ENCODE measurements at places on chromosomes 1 and 21.
A peak's percentile ranks its signal among the peaks of the same experiment; 100 is the strongest.

- H3K27ac ChIP-seq, result peak overlapping the region; percentile 18
- no peaks in the 10 kb centered on the region for H3K4me1 ChIP-seq
- peak; percentile 46 for DNase-seq
- H3K27me3 ChIP-seq, result peaks cover 2% of the 10 kb centered on the region
- no peaks in the 10 kb centered on the region for H3K36me3 ChIP-seq
- peak overlapping the region; percentile 47 for H3K4me3 ChIP-seq
Measured at GRCh38 chr1:16888860-16889816, 6.6 kb upstream of the RNU1-2 start.

GRCh38 chr1:79255421-79255820 is 248.9 kb upstream of the ADGRL4 start:
- no peak for DNase-seq
- H3K27me3 ChIP-seq, result no peaks in the 10 kb centered on the region
- H3K4me3 ChIP-seq, result no peak overlapping the region
- H3K4me1 ChIP-seq, result no peaks in the 10 kb centered on the region
- H3K27ac ChIP-seq, result no peak overlapping the region
- H3K36me3 ChIP-seq, result no peaks in the 10 kb centered on the region

- no peak overlapping the region for H3K4me3 ChIP-seq
- no peak overlapping the region for H3K27ac ChIP-seq
- no peaks in the 10 kb centered on the region for H3K4me1 ChIP-seq
- H3K27me3 ChIP-seq, result no peaks in the 10 kb centered on the region
- no peaks in the 10 kb centered on the region for H3K36me3 ChIP-seq
Measured at GRCh38 chr1:3051270-3052268, 17.4 kb upstream of the PRDM16 start.

GRCh38 chr1:23650344-23650990 is 41.1 kb upstream of the RPL11 start:
- no peaks in the 10 kb centered on the region for H3K27me3 ChIP-seq
- no peaks in the 10 kb centered on the region for H3K36me3 ChIP-seq
- no peaks in the 10 kb centered on the region for H3K4me1 ChIP-seq
- no peak overlapping the region for H3K27ac ChIP-seq

DNA sequence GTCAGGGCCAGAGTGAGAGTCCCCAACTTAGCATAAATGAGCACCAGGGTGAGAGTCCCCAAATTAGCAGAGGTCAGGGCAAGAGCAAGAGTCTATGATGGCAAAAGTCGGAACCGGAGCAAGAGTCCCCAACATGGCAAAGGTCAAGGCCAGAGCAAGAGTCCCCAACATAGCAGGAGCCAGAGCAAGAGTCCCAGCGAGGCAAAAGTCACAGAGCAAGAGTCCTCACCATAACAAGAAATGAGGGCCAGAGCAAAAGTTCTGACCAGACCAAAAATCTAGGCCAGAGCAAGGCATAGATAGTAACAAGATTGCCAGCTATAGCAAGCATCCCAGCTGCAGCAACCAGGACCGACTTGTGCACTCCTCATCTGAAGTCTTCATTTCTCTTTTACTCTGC is 3.1 kb downstream of the NSUN4 start:
- no peak overlapping the region for H3K27ac ChIP-seq
- H3K27me3 ChIP-seq, result no peaks in the 10 kb centered on the region
- H3K4me1 ChIP-seq, result peaks cover 11% of the 10 kb centered on the region
- DNase-seq, result no peak
- no peak overlapping the region for H3K4me3 ChIP-seq

DNA sequence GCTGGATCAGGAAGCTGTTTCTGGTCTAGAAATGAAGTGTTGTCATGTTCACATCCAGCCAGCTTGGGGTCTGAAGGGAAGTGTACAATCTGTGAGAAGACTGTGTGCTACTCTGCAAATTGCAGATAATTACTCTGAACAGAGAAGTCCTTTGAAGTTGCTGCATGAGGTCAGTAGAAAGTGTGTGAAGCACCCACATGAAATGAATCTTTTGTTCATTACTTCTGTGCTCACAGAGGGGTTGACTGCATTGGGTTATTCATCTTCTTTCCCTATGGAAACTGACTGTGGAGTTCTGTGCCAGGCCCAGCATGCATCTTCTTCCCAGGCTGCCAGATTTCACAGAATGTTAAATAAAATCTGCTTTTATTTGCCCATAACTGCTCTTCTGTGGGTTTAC is 47.1 kb downstream of the CTH start:
- no peak overlapping the region for H3K27ac ChIP-seq
- no peak overlapping the region for H3K4me3 ChIP-seq
- no peaks in the 10 kb centered on the region for H3K36me3 ChIP-seq
- no peak for DNase-seq
- no peaks in the 10 kb centered on the region for H3K4me1 ChIP-seq

DNA sequence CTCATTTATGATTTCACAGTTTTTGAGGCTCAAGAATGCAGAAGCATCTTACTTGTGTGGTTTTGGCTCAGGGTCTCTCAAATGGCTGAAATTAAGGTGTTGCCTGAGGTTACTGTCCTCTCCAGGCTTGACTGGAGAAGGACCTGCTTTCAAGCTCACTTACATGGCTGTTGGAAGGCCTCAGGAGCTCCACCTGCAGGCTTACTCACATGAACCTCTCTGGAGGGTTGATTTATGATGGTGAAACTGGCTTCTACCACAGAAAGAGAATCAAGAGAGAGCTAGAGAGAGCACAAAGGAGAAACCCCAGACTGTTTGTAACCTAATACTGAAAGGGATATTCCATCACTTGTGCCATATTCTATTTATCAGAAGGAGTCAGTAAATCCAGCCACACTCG is 6.2 kb upstream of the KCNK2 start:
- DNase-seq, result no peak
- H3K27me3 ChIP-seq, result peaks cover 14% of the 10 kb centered on the region
- no peak overlapping the region for H3K27ac ChIP-seq

GRCh38 chr1:169568497-169568896 is 17.8 kb downstream of the F5 start:
- H3K4me1 ChIP-seq, result no peaks in the 10 kb centered on the region
- H3K27ac ChIP-seq, result no peak overlapping the region
- DNase-seq, result no peak
- H3K4me3 ChIP-seq, result no peak overlapping the region

- H3K27ac ChIP-seq, result no peak overlapping the region
- H3K4me1 ChIP-seq, result peaks cover 12% of the 10 kb centered on the region
- H3K4me3 ChIP-seq, result no peak overlapping the region
- no peaks in the 10 kb centered on the region for H3K27me3 ChIP-seq
- H3K36me3 ChIP-seq, result peaks cover 7% of the 10 kb centered on the region
Measured at GRCh38 chr1:230122366-230123279, 55.6 kb downstream of the GALNT2 start.

GRCh38 chr1:215376544-215377264 is 190.4 kb upstream of the KCTD3 start:
- H3K36me3 ChIP-seq, result no peaks in the 10 kb centered on the region
- no peak overlapping the region for H3K4me3 ChIP-seq
- no peak overlapping the region for H3K27ac ChIP-seq
- H3K4me1 ChIP-seq, result no peaks in the 10 kb centered on the region
- no peaks in the 10 kb centered on the region for H3K27me3 ChIP-seq

DNA sequence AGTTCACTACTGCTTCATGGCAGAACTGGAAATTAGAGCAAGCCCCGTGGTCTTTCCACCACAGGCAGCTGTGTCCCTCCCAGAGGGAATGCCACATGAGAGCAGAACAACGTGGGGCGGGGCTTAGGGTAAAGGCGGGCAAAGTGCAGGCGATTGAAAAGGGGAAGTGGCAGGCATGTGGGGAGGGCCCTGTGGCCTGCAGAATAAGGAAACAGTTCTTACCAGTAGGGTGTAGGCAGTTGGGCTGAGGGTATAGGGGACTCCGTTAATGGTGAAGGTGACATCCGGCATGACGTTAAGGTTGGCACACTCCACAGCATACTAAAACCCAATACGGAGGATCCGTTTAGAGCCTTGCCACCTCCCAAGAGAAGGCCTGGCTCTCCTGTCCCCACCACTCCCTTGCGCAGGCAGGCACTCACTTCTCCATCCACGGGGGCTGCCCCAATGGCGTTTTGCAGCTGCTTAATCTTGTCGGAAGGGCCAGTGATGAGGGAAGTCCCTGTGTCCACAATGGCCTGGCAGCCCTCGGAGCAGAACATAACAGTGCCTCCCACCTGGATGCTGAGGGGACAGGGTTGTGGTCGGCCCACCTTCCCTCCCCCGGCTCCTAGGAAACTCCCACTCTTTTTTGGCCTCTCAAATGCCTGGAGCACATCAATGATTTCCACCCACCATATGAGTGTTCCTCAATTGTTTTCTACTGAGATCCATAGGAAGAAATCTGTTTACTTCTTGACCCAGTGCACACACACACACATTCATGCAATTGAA is 9.1 kb upstream of the RAB7B start:
- peak; percentile 95 for DNase-seq
- peak overlapping the region; percentile 79 for H3K27ac ChIP-seq
- H3K4me3 ChIP-seq, result no peak overlapping the region
- H3K27me3 ChIP-seq, result no peaks in the 10 kb centered on the region
- H3K36me3 ChIP-seq, result no peaks in the 10 kb centered on the region
- peaks cover 34% of the 10 kb centered on the region for H3K4me1 ChIP-seq

GRCh38 chr1:24300971-24301784 is 18.0 kb upstream of the GRHL3 start:
- H3K27ac ChIP-seq, result no peak overlapping the region
- peaks cover 12% of the 10 kb centered on the region for H3K27me3 ChIP-seq
- DNase-seq, result no peak
- H3K4me1 ChIP-seq, result no peaks in the 10 kb centered on the region

DNA sequence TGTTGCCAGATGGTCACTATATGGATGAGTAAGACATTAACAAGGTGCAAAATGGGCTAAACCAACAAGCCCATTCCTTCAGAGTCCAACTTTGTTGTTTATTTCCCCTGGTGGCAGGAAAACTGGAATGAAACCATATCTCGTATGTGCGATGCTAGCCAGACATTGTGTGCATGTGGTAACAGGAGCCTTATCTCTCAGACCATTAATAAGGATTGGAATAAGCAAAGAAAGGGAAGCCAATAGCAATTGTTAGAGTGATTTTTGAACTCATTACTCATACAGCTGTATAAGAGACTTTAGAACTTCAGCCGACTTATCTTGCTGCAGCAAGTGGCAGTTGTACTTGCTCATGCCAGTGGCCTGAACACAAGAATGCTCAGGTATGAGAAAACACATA is 30.0 kb upstream of the HMCN1 start:
- H3K36me3 ChIP-seq, result no peaks in the 10 kb centered on the region
- H3K27me3 ChIP-seq, result no peaks in the 10 kb centered on the region
- H3K4me1 ChIP-seq, result peaks cover 6% of the 10 kb centered on the region
- no peak overlapping the region for H3K4me3 ChIP-seq

- H3K4me1 ChIP-seq, result no peaks in the 10 kb centered on the region
- no peak overlapping the region for H3K27ac ChIP-seq
- peak; percentile 84 for DNase-seq
- no peaks in the 10 kb centered on the region for H3K36me3 ChIP-seq
- no peak overlapping the region for H3K4me3 ChIP-seq
- no peaks in the 10 kb centered on the region for H3K27me3 ChIP-seq
Measured at GRCh38 chr1:199742547-199742946, 285.0 kb upstream of the NR5A2 start.

DNA sequence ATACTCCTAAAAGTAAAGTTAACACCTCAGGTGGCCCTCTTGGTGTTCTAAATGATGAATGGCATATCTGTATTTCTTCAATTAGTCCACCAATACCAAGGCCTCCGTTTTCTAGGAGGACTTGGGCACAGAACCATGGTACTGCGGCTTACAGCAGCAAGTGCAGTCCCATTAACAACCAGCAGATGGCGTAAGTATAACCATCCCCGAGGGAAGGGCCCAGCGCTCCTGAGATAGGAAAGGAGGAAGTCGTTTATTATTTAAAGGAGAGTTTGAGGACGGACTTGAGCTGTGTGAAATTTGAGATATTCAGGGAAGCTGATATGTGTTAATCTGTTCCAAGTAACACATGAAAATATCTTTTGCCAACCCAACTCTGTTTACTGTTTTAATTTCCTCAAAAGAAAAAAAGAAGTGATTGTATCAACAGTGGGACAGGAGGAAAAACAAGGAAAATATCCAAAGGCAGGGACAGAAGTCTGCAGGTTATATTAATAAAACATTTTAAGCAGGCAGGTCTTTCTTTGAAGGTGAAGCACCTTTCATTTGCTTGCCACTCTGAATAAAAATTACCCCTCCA is 37.7 kb upstream of the KCNJ15 start:
- H3K27me3 ChIP-seq, result no peaks in the 10 kb centered on the region
- H3K4me3 ChIP-seq, result no peak overlapping the region
- DNase-seq, result peak; percentile 84
- H3K4me1 ChIP-seq, result no peaks in the 10 kb centered on the region
- no peaks in the 10 kb centered on the region for H3K36me3 ChIP-seq

- H3K4me3 ChIP-seq, result peak within 1 kb of the TSS; percentile 67
- peaks cover 21% of the 10 kb centered on the region for H3K4me1 ChIP-seq
- peaks cover 9% of the 10 kb centered on the region for H3K27me3 ChIP-seq
- peak; percentile 37 for DNase-seq
- H3K36me3 ChIP-seq, result no peaks in the 10 kb centered on the region
Measured at GRCh38 chr1:84996846-84997666, at the start of gene MCOLN2. Gene MCOLN2 (minus strand): TSS chr1:84997113. CDS start chr1:84996872, 241 bp downstream.

GRCh38 chr1:20399196-20399595 is 86.8 kb downstream of the CAMK2N1 start:
- H3K4me1 ChIP-seq, result no peaks in the 10 kb centered on the region
- no peak overlapping the region for H3K4me3 ChIP-seq
- DNase-seq, result no peak
- no peak overlapping the region for H3K27ac ChIP-seq
- peaks cover 10% of the 10 kb centered on the region for H3K27me3 ChIP-seq
